ENCODE measurements at places on chromosomes 6 and 20.

DNA sequence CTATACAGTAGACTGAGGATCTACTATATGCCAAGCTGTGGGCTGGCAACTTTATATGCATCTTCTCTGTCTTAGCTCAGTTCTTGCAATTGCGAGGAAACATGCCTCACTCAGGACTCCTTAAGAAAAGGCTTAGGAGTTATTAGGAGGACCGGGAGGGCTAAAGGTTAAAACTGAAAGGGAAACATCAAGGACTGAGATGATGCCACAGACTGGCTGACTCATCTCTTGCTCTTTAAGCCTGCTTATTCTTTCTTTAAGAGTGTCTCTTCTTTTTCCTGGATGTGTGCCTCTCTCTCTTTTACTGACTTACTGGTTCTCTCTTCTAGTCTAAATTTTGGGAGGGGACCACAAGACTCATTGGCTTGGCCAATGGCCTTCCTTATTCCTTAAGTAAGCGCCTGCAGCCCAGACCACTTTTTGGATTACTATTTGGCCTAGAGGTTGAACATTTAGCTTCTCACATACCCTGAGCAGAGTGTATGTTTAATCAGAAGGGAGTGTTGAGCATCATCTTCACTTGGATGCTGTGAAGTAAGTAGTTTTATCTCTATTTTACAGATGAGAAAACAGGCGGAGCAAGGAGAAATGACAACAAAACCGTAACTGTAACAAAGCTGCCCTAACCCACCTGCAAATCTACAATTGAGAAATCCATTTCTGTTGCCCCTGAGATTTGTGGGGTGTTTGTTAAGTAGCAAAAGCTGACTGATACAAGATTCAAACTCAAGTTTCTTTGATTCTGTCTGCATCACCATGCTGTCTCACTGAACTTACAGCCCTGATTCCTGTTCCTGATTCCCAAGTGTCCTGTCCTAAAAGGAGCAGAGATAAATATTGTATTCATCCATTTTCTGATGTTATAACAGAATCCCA is 7.2 kb upstream of the SDC4 start:
- DNase-seq: no peak

GRCh38 chr20:58271606-58272351 is 37.7 kb upstream of the RAB22A start:
- DNase-seq: no peak

- no peak for DNase-seq
Measured at GRCh38 chr6:10585209-10585845, 64.2 kb downstream of the GCNT2 start.

DNA sequence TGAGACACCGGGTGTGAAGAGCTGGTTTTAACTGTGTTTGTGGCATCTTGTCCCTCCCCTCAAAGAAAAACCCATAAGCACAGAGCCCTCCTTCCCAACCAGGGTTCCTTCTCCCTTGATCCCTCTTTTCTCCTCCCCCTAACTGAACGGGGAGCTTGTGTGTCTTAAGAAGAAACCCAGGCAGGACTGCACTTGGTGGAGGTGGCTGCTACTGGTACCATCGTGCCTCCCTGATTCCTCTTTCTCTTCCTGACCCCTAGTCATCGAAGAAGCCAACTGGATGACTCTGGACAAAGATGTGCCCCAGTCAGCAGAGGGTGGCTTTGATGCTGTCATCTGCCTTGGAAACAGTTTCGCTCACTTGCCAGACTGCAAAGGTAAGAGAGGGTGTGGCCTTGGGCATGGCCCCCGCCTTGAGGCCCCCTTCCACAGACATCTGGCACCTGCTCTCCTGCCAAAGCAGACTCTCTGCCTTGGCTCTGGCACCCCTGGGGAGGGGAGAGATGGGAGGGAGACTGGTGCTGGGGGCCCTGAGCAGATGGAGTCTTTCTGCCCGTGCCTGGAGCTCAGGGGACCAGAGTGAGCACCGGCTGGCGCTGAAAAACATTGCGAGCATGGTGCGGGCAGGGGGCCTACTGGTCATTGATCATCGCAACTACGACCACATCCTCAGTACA is 2.1 kb downstream of the GNMT start:
- peak; percentile 87 for DNase-seq

DNA sequence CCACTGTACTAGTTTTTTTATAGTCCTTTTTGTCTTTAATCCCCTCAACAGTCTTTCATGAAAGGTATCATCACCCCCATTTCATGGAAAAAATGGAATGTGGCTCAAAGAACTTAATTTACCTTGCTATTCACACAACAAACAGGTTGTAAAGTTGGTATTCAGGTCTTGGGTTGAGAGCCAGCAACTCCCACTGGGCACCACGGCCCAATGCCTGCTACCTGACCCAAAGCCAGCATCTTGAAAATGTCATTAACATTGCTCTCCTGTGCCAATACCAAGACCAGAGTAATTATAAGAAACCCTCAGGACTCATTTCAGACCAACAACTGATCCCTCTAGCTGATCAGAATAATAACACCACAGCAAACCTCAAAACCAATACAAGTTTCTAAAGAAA is 75.7 kb downstream of the METTL24 start:
- no peak for DNase-seq

DNA sequence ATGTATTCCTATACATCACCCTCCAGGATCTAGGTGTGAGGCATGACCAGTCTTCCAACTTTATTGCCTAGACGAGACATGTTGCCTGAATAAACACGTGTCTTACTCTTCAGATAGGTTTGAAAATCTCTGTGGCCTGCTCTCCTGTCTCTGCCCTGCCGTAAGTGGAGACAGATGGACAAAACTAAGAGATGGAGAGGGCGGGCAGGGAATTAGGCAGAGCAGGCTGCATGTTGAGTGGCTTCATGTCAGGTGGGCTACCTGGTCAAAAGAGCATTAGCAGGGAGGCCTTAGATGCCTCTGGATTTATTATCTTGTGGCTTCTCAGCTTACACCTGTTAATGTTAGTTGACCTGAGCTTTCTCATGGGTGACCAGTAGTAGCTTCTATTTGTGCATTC is 59.0 kb upstream of the TULP4 start:
- no peak for DNase-seq

DNA sequence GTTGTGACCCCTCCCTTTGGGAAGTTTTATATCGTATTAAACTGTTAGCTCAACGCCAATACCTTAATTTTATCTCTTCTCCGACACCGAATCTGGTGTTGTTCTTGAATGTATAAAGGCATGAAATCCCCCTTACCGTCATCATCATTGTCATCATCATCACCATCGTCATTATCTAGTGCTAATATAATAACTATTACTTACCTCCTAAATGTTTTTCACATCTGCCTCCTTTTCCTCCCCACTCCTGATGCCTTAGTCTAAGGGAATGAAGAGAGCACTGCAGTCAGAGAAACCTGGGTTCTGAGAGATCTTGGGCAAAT is 677 bp upstream of the ZBTB24 start:
- DNase-seq: peak; percentile 46

GRCh38 chr6:136736281-136736960 is 55.9 kb downstream of the MAP3K5 start:
- no peak for DNase-seq

GRCh38 chr20:60718743-60719480 is 533.1 kb upstream of the CDH4 start:
- no peak for DNase-seq

DNA sequence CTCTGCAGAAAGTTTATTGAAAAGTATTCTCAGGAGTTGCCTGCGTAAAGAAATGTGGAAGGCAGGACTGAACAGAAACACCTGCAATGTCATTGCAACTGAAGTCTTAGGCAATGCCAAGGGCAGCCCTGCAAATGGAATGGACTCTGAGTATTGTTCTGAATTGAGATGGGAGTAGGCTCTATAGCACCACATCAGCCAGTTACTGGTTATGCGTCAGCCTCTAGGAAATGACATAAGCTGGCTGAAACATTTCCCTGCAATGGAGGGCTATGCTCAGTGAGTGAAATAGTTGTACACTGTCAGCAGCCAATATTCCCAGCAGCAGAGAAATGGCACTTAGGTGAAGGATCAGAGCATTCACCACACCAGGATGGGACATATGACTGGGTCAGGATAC is 13.8 kb upstream of the GJE1 start:
- no peak for DNase-seq

DNA sequence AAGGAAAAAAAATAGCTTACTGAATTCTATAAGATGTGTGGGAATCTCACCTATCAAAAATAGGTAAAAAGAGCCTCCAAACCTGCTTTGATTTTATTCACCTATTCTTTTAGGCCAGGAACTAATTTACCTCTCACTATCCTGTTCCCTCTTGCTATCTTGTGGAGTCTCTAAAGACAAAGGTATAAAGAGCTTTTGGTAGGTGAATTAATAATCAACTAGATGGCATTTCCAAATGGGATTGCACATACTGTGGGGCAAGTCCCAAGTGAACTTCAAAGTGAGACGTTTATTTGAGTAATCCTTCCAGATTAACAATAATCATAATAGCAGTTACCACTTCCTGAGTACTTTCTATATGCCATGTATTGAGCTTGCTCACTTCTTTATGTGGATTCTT is 2.8 kb downstream of the FAM8A1 start:
- no peak for DNase-seq

- DNase-seq: no peak
Measured at GRCh38 chr20:41306061-41306727, 11.3 kb downstream of the ZHX3 start.

GRCh38 chr6:11232770-11233626 is 530 bp upstream of the NEDD9 start:
- DNase-seq: no peak

- DNase-seq: no peak
Measured at GRCh38 chr6:1715336-1715735, 105.6 kb downstream of the FOXC1 start.

DNA sequence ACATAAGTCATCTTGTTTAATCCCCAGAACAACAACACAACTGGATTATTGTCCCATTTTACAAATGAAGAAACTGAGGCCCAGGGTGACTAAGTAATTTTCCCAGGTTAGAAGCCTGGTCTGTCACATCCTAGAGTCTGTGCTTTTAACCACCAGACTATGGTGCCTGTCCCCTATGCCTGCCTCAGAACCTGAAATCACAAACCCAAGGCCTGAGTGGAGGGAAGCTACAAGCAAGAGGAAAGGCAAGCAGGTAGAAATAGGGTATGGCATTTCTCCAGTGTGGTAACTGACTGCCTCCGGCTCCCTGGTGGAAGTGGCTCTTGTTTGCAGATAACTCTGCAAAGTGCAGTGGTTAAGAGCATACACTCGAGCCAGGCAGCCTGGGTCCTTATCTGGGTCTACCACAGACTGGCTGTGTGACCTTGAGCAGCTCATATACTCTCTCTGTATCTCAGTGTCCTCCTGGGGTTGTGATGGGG is 2.5 kb downstream of the TMEM63B start:
- no peak for DNase-seq

DNA sequence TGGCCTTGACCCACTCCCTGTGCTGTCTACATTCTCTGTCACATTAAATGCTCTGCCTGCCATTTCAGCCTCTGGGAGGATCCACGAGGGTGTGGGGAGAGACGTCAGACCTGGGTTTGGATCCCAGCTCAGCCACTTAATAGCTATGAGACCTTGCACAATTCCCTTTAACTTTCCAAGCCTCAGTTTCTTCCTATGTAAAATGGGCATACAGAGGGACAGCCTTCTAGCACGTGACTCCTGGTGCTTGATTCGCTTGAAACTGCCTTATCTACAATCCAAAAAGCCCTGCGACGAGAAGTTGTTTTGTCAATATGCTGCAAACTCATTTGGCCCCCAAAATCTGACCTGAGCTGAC is 40.0 kb downstream of the TOX2 start:
- no peak for DNase-seq

- DNase-seq: no peak
Measured at GRCh38 chr20:51631011-51631950, 88.8 kb upstream of the NFATC2 start.

- DNase-seq: no peak
Measured at GRCh38 chr6:10511477-10511876, 9.7 kb upstream of the GCNT2 start.

GRCh38 chr6:163151212-163151611 is 263.3 kb upstream of the QKI start:
- no peak for DNase-seq

DNA sequence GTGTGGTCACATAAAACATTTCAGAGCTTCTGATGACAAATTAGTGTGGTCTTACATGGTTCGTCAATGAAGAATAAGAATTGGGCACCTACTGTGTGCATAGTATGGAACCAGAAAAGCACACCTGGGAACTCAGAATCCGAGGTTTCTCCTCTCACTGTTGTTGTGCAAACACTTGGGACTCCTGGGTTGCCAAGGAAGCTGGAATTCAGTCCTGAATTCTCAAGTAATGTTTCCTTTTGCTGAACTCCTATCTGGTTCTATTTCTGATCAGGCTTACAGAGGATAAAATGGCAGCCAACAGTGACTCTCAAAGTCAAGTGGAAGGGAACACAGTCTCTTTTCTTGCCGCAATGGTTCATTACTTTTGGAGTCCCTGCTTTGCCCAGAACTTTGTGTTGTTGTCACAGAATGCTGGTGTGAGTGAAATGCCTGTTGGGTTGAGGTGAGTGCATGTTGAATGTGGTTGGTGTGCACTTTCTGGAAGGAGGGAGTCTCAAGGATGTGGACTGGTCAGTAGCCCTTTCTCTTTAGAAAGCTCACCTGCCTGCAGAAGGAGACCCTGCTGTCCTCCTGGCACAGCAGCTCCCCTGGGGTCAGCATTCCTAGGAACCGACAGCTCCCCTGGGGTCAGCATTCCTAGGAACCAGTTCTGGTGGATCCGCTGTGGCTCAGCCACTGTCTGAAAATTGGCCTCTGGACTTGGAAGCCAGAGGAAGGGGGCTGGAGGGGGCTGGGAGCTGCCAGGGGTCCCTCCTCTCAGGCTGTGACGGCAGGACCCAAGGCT is 1.4 kb downstream of the UNC93A start:
- DNase-seq: no peak

DNA sequence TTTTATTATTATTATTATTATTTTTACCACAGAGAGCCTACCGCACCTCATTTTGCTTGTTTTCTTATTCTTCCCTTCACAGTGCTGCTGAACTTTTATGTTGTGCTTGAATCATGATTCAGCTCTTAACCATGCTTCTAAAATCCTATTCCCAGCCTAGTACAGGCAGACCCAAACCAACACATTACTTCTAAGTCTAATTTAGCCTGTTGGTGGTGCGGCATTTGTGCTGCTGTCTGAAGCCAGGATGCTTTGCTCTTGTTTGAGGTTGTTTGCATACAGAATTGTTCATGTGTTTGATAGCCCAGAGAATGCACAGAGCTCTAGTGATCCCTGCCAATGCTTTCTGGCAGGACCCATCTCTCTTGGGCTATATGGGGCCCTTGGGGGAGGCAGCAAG is 213.5 kb upstream of the KCNG1 start:
- DNase-seq: no peak

Data from NCI-H1694 treated with DMSO at 0.1 percent for 48 hours (cell line).